ENCODE measurements at places on chromosomes 6 and 20. TPM values are rescaled to one million over a fixed set of nuclear protein-coding genes. Genes with fewer than 3 reads are reported as not detected.

The SYNE1 gene
- 27.1 TPM for polyA plus RNA-seq

The NCOA7 gene
- polyA plus RNA-seq: 9.5 TPM

The OLIG3 gene
- not detected for polyA plus RNA-seq

The NR2E1 gene
- polyA plus RNA-seq: not detected

The RIPPLY2 gene
- polyA plus RNA-seq: not detected

The GABRR2 gene
- polyA plus RNA-seq: not detected

The MATN4 gene
- polyA plus RNA-seq: not detected

The CD164 gene
- 437 TPM for polyA plus RNA-seq

The RTN4IP1 gene
- 5.5 TPM for polyA plus RNA-seq

The RAMACL gene
- 0.31 TPM for polyA plus RNA-seq

- DNase-seq: no peak
Measured at GRCh38 chr6:118710616-118711015, 59.2 kb upstream of the CEP85L start.

GRCh38 chr6:116094041-116094440 is 6.6 kb upstream of the NT5DC1 start:
- no peak for DNase-seq

DNA sequence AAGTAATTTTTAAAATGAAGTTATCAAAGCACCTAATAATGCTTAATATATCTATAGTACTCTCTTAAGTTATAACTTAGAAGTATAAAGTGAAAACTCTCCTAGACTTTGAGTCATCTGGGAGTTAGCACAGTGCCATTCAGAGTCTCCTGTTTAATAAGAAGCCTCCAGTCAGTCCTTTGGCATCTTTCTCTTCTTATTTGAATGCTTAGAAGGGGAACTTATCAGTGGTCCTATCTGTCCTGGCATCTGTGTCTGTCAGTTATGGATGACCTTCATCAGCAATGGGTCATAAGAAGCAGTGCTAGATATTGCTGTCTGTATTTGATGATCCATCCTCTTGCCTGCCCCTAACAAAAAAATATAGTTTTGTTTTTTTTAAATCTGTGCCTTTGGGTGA is 15.2 kb downstream of the TMEM200A start:
- DNase-seq: no peak

- peak; percentile 96 for DNase-seq
Measured at GRCh38 chr20:4064144-4064909, 49.0 kb upstream of the RNF24 start.

DNA sequence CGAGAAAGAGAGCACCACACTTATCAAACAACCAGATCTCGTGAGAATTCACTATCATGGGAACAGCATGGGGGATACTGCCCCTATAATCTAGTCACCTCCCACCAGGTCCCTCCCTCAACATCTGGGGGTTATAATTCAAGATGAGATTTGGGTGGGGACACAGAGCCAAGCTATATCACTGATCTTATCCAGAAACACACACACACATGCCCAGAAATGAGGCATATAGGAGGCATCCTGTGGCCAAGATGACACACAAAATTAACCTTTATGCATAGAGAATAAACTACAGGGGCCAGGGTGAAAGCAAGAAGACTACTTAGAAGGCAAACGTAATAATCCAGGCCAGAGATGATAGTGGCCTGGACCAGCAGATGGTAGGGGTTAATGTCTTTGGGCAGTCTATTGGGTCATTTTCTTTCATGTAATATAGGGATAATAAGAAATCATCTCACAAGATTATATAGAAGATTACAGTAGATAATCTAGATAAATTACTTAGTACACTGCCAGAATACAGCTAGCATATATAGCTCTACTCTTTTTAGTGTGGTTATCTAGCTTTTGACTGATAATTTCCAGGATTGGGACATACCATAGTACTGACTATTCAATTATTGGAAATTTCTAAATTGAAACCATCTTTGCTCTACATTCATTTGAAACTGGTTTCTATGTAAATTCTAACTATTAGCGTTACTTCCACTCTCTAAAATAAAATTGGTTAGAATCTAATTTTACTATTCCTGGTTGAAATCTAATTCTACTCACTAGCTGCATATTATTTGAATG is 20.0 kb downstream of the RNF144B start:
- DNase-seq: peak; percentile 40

- DNase-seq: no peak
Measured at GRCh38 chr6:101686653-101687052, 293.1 kb downstream of the GRIK2 start.

GRCh38 chr6:139490482-139490881 is 116.0 kb upstream of the CITED2 start:
- DNase-seq: no peak

GRCh38 chr6:104702126-104702841 is 157.4 kb downstream of the HACE1 start:
- DNase-seq: no peak

DNA sequence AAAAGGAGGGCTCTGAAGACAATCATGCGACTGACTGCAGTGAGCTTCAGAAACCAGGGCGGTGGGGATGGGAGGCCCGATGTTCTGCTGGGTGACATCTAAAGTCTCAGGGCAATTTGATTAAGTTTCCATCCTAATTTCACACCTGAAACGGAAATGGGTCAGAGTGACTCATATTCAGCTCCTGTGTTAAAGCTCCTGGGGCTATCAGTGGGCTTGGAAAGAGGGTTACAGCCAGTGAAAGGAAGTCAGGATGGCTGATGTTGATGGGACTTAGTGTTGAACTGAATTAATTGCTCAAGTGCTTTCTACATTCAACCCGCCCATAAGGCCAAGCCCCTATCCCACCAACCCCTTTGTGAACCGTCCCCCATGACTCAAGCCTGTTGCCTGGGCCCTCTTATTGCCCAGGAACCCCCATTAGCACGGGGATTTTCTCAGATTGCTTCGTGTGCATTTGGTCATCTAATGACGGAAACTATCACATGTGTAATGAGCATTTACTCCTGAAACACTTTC is 47.1 kb upstream of the TBC1D7 start:
- DNase-seq: no peak

DNA sequence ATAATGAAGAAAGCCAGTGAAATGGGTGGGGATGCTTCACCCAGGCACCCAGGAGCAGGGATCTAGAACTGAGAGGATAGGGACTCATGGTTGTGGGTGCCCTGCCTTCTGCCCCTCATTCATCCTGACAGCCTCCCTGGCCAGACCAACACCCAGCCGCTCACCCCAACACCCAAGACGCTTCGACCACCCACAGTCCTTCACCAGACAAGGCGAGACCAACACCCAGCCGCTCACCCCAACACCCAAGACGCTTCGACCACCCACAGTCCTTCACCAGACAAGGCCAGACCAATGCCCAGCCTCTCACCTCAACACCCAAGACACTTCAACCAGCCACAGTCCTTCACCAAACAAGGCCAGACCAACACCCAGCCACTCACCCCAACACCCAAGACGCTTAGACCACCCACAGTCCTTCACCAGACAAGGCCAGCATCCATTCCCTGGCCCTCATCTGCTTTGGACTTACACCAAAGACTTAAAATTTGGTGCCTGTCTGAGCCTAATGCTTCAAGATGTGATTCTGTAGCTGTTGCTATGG is 131.5 kb downstream of the ANKRD60 start:
- DNase-seq: no peak

GRCh38 chr6:15996030-15996429 is 132.9 kb upstream of the MYLIP start:
- peak; percentile 42 for DNase-seq

DNA sequence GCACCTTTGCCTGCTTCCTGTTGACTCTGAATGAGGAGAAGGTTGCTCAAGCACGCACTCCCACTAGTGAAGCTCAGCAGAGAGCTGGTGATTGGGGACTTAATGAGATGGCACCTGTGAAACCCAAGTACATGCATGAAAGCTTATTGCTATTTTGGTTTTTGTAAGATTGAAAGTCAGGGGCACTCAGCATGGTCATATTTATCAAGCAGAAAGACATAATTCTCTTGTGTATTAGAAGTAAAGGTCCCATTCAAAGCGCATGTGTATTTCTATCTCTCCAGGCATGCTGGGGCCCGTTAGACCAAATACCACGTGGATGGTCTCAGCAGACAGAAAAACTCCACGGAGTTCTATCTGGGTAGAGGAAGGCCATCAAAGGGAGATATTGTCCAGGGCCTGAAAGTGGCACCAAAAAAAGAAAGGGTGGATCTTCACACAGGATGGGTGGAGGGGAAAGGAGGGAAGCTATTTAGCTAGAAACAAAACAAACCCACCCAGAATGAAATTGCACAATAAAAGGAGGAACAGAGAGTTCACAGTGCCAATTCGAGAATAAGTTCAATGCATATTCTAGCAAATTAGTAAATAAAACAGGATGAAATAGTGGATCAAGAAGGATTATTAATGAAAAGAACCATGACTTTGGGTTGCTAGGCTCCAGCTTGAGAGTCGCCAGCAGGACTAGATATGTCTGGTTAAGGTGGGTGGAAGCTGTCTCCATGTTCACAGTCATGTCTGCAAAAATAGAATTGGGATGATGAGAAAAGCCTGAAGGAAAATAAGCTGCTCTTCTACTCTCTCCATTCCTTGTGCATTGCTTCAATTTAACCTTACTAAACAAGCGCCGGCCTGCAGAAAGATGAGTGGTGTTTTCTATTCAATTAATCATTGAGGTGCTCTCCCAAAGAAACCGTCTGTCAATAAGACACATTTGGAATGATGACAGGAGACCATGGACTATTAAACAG is 224.9 kb upstream of the DTNBP1 start:
- no peak for DNase-seq

DNA sequence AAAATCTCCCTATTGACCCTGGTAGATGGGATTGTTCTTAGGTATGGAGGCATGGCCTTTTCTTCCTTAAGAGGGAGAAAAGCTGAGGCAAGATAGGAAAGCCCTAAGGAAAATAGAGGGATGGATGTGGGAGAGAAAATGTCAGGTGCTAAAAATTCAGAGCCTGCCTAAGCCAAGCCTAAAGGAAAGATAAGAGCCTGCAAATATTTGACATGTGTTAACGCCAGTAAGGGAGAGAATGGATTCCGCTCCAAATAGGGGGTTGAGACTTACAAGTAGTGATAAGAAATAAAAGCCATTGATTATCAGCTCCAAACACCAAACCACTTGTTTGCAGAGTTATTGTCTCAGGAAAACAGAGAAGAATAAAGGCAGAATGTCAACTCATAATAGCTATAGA is 533.6 kb downstream of the PTPRT start:
- no peak for DNase-seq

GRCh38 chr20:33415948-33416347 is 14.6 kb upstream of the CDK5RAP1 start:
- peak; percentile 67 for DNase-seq

DNA sequence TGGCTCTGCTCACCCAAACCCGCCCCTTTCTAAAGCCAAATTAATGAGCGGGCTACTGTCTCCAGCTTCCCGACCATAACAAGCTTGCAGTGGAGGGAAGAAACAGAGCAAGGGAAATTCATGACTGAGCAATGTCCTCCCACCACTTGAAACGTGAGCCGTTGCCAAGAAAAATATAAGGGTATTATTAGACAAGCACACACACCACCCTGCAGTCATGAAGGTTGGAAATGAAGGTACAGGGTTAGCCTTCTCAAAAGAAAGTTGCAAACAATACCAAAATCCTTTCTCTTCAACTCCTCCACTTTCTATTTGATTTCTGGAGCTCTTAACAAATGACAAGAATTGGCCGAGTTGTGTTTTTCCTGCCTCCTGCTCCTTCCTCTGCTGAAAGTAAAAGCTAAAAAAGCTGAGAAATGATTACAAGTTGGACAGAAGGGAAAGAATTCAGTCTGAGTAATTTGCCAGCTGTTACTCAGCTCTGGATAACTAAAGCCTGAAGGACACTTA is 151.1 kb upstream of the B3GAT2 start:
- peak; percentile 83 for DNase-seq

DNA sequence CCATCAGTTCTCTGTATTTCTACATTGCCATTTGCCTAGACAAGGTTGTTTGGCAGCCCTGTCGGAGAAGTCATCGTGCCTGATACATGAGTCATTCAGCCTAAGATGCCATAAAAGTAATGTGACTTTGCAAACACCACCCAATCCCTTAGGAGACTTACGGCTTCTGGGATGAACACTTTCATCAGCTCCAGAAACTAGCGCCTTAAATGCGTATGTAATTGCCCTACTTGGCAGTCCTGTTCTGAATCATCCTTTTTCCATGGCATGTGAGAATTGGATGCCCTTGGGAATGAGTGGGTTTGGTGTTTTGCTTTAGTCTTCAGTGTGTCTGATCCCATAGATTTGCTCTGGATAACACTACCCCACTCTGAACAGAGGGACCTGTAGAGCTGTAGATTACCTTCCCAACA is 158.5 kb downstream of the SASH1 start:
- peak; percentile 99 for DNase-seq

- DNase-seq: no peak
Measured at GRCh38 chr20:64168381-64169090, 4.3 kb downstream of the MYT1 start.

GRCh38 chr6:167933847-167934246 is 63.6 kb upstream of the KIF25 start:
- DNase-seq: no peak

DNA sequence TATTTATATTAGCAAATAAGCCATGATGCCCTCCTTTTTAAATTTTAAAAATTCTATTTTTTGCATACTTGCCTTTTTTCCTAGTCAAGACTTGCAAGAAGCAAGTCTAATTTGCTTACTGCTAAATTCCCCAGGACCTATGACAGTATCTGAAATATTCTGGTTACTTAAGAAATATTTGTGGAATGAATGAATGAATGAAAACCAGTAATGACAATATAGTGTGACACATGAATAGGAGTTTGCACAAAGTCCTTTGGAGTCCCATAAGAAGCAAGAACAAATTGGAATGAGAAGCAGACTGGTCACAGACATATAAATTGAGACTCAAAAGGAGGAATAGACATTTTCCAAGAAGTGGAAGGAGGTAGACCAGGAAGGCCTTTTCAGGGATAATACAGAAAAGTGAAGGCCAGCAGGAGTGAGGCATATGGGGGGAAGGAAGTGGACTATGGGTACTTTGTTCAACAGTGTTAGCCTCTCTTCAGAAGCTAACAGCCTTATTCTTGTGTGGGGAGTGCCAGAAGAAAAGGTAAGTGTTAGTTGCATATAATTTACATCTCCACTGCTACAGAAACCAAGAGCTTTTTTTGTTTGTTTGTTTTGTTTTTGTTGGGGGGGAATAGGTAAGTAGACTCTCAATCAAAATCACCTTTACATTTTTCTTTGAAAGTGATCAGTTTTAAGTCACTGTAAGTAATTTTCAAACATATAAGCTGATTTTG is 93.6 kb upstream of the FAM184A start:
- no peak for DNase-seq

- DNase-seq: no peak
Measured at GRCh38 chr6:152993431-152993830, 9.1 kb downstream of the MTRF1L start.

DNA sequence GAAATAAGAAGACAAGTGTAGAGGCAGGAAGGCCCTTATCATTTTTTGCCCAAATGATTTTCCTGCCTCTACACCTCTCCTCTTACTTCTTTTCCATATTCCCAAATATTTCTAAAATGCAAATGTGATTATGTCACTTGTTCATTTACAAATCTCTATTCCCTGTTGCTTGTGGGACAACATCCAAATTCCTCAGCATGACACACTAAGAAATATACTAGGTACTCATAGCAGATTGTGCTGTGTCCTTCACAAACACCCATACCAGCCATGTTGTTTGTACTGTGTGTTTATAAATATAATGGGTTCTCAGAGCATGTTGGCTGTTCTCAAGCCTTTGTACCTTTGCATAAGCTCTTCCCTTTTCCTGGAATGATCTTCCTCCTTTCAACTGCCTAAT is 17.7 kb upstream of the FYN start:
- peak; percentile 64 for DNase-seq

- no peak for DNase-seq
Measured at GRCh38 chr6:45462190-45463134, 84.7 kb upstream of the SUPT3H start.

- DNase-seq: no peak
Measured at GRCh38 chr20:16446991-16447390, 126.3 kb downstream of the KIF16B start.

- peak; percentile 48 for DNase-seq
Measured at GRCh38 chr6:157017861-157018260, 240.7 kb downstream of the ARID1B start.
